ENCODE measurements at places on chromosomes 16 and 17. TPM values are rescaled to one million over a fixed set of nuclear protein-coding genes. Genes with fewer than 3 reads are reported as not detected.
A peak's percentile ranks its signal among the peaks of the same experiment; 100 is the strongest.

The PPP1R27 gene
- total RNA-seq = not detected

GRCh38 chr17:34198519-34198918 lies 56.6 kb upstream of the CCL2 start:
- DNase-seq = no peak

- DNase-seq = no peak
Observed at GRCh38 chr16:84454611-84455010, 49.8 kb downstream of the MEAK7 start.

- peak; percentile 25 for DNase-seq
Observed at GRCh38 chr16:88869673-88869980, 3.2 kb upstream of the PABPN1L start.

GRCh38 chr17:10116267-10116666 lies 82.1 kb downstream of the GAS7 start:
- DNase-seq = no peak

DNA sequence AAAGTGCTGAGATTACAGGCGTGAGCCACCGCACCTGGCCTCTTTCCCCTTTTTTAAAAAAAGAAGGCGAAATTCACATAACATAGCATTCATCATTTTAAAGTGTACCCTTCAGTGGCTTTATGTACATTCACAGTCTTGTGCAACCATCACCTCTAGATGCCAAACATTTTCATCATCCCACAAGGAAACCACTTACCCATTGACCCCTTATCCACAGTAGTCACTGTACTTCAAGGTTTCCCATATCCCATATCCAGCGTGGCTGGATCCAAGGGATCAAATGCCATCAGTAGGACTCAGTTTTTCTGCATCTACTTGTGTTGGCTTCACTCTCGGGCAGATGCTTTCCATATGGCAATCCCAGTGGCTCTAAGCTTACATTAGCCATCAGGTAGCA lies 50.3 kb downstream of the BMERB1 start:
- DNase-seq = peak; percentile 81

The TPSG1 gene
- total RNA-seq = not detected

- no peak for DNase-seq
Observed at GRCh38 chr17:67335245-67335835, 31.0 kb downstream of the PSMD12 start.

- no peak for DNase-seq
Observed at GRCh38 chr16:46852130-46852529, 21.1 kb upstream of the C16orf87 start.

DNA sequence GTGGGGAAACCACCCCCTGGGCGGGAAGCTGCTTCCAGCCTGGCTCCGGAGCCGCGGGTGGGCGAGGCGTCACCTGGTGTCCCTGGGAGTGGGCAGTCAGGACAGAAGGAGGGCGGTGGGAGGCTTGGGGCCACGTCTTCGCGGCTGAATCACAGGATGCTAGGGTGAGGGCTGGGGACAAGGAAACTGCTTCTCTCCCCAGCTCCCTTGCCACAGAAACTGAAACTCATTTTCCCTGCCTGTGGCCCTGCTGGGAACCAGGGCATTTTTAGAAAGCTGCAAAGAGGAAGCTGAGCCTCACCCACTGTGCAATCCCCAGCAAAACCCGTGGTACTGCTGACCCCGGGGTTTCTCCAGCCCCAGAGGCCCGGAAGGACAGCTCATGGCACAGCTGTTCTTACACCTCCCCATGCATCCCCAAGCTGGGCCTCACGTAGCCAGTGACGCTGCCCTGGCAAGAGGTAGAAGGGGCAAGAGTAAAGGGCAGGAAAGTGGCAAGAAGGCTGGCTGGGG lies 8.2 kb downstream of the RHBDF2 start:
- DNase-seq = peak; percentile 93

DNA sequence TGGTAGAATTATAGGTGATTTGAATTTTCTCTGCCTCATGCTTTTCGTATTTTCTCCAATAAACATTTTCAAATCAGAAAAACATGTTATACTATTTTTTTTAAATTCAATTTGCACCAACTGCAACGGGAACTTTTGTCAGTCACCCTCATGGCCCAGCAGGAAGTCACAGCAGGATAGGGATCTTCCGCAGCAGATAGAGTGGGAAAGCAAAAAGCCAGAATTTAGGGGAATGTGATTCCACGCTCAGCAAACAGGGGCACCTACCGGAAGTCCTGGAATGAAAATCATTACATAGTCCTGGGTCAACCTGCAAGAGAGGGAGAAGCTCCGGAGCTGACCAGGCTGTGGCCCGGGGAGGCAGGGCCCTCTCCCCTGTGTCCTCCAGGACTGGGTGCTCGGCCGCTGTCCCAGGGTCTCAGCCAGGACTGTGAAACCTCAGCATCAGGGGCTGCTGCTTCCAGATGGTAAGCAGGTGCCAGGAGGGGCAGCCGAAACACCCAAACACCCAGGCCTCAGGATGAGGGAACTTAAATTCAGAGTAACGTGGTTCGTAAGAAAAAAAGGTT lies 3.9 kb downstream of the SLC47A2 start:
- DNase-seq = no peak

The BCAR1 gene
- total RNA-seq = 17.8 TPM

DNA sequence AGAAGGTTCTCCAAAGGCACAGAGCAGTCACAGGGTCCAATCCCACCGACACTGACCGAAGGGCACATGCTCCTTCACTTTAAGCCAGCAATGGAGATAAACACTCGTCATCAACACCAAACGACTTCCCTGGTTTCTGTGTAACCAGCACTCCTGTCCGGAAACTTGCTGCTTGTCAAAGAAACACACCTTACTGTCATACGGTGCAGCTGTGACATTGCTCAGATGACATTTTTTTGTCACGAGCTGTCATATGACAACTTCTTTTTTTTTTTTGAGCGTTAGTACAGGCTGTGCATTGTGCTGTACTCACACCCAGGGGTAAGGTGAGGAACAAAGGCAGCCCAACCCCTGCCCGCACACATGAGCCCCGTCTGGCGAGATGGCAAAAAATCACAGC lies 39.2 kb downstream of the TLE7 start:
- no peak for DNase-seq

DNA sequence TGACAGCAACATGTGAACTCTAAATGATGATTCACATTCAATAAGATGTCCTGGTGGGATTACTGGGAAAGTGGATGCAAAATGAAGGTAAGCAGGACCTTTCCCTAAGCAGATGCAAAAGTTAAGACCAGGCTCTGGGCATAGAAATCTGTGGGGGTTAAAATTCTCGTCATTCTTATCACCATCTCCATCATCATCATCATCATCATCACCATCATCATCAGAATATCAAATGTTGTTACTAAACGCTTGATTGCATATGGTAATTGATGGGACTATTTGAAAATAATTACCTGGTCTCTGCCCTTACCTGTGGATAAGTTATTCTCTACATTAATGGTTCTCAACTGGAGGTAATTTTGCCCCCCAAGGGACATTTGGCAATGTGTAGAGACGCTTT lies 41.9 kb upstream of the TMEM132E start:
- no peak for DNase-seq

The CHST4 gene
- under 0.01 TPM for total RNA-seq

DNA sequence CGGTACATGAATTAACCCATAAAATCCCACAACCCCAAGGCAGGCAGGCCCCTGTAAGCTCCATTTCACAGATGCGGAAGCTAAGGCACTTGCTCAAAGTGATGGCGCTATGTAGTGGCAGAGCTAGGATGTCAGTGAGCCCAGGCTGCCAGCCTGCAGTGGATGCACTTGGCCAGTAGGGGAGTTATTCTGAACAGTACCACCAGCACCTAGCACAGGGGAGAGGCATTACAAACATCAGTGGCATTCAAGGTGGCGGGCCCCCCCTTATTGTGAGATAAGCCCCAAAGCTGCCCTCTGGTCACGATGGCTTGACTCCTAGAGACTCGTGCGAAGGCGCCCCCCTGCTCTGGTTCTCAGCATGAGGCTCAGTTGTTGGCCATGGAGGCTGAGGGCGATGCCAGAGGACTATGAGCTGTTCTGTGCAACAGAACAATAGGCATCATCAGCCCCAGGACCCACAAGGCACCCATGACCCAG lies 33.8 kb downstream of the GTF3C1 start:
- DNase-seq = no peak

DNA sequence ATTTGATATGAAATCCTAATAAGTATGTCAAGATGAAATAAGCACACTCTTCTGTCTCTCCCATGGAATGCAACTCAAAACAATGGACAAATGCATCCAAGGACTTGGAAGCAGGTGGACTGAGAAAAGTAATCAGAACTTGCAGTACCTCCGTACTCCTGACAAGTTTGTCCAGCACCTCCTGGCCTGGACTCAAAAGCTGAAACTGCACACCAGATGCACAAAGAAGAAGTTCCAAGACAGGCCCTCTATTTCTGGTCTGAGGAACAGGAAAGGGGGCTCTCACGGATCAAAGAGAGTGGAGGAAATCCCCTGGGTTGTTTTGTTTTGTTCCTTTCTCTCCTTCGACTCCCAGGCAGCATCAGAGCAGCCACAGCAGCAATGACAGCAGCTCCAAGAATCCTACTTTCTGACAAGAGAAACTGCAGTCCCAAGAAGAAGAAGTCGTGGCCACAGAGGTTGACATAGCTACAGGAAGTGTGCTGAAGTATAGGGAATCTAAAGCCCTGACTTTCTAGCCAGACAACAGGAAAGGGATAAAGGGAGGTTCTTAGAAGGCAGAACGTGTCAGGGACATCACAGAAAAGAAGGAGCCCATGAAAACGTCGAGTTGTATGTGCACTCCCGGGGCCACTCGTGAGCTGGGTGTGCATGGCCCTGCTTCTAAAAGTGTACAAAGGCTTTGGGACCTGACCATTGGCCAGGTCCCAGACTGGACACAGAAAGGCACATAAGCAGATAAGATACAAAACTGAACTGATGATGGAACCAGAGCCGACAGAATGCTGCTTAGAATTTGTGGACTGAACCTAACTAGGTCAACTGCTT lies 29.3 kb downstream of the AKAP10 start:
- DNase-seq = no peak

The CHD9NB gene
- total RNA-seq = 1.1 TPM

The SOX8 gene
- total RNA-seq = under 0.01 TPM

The NECAB2 gene
- not detected for total RNA-seq

- DNase-seq = no peak
Observed at GRCh38 chr16:56277075-56277474, 85.8 kb downstream of the GNAO1 start.

The PKMYT1 gene
- total RNA-seq = 2.8 TPM

The SALL1 gene
- total RNA-seq = 0.90 TPM

DNA sequence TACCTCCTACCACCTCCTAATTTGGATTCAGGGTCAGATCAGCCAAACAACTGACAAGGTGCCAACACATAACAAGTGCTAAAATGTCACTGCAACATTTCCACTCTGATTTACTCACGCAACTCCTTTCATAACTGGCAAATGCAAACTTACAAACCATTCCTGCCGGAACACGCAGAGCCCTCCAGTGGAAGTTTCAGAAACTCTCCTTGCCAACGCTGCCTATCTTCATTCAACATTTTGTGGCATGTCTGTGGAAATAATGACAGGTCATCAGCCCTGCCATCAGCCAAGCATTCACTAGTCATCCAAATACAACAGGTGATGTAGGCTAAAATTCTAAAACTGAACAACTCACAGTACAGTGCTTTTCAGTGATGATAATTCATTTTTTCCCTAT lies 37.7 kb upstream of the OR3A1 start:
- DNase-seq = no peak

DNA sequence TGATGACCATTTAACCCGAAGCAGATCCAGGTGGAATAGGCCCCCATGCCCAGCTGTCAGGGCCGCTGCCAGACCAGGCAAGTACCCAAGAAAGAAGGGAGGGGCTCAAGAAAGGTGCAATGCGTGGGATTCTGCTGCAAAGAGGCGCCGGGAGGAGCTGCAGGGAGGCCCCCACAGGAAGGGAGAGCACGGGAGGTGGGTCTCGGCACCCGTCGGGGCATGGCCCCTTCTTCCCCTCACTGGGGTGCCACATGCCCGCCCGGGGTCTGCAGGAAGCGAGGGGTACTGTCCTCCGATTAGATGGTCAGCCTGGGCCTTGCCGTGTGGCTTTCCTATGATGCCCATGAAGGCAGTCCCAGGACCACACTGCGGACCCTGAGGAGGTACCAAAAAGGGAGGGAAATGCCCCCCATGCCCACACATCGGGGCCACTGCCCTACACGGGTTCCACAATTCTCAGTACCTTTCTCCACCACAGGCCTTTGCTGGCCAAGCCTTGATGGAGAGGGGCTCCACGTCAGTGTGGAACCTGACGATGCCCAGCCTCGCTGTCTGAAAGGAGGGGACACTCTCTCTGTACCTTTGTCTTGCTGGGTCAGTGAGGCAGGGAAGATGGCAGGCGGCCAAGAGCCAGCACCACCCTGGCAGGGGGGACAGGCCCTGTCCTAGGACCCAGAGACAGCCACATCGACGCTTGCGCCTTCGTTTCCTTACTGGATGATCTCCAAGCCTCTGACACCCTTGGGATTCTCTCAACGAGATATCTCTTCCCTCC lies 45.5 kb upstream of the DNAH17 start:
- DNase-seq = no peak

DNA sequence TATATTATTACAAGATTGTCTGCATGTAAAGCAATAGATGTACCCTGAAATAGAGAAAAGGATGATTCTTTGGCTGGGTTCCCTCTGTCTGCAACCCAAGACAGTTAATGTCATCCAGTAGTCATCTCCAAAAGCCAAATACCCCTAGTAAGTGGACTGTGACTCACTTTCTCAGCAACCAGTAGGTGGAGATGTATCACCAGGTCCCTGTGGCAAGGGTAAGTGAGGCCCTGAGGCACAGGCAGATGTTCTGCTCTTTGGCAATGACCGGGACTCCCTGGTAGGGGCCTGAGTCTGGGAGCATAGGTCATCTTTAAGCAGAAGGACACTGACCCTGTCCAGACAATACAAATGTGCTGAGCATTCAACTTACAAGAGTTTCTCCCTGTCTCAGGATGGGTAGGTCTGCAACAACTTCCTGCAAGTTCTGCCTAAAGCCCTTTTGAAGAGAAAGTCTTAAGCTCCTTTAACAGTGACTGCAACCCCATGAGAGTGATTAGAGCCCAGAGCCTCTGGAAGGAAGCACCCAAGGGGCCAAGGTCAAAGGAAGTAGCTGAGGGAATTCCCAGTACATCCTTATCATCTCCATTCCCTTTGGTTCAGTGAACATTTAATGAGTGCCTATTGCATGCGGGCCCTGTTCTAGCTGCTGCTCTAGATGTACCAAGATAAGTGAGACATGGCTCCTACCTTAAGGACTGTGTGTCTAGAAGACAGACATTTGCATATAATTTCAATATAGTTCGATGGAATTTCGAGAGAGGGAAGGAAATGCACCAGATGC lies 31.9 kb downstream of the PMP22 start:
- peak; percentile 75 for DNase-seq

- DNase-seq = peak; percentile 72
Observed at GRCh38 chr16:86901483-86901882, 323.1 kb downstream of the FOXL1 start.
